ENCODE measurements at places on chromosomes 11 and 22.

- no peak for DNase-seq
Observed at GRCh38 chr22:50516891-50517290, 8.5 kb downstream of the SCO2 start.

DNA sequence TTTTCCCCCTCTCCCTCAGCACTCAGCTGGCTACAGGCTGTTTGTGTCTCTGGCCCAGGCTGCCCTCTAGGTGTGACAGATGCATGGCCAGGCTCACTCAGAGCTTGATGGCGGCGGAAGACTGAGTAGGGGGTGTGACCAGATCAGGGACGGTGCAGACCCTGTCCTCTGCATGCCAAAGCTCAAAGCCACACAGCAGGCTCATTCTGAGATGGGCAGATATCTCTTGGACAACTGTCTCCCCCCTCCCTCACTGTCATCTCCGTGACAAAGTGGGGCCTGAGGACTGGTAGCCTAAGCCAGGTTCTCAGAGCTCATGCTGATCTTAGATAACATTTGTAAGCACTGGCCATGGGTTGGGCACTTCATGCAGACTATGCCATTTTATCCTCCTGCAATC is 231.3 kb downstream of the DSCAML1 start:
- DNase-seq: no peak

GRCh38 chr11:77558380-77558779 is 31.4 kb upstream of the AQP11 start:
- DNase-seq: no peak

- no peak for DNase-seq
Observed at GRCh38 chr11:68461575-68461917, 994 bp downstream of the PPP6R3 start.

DNA sequence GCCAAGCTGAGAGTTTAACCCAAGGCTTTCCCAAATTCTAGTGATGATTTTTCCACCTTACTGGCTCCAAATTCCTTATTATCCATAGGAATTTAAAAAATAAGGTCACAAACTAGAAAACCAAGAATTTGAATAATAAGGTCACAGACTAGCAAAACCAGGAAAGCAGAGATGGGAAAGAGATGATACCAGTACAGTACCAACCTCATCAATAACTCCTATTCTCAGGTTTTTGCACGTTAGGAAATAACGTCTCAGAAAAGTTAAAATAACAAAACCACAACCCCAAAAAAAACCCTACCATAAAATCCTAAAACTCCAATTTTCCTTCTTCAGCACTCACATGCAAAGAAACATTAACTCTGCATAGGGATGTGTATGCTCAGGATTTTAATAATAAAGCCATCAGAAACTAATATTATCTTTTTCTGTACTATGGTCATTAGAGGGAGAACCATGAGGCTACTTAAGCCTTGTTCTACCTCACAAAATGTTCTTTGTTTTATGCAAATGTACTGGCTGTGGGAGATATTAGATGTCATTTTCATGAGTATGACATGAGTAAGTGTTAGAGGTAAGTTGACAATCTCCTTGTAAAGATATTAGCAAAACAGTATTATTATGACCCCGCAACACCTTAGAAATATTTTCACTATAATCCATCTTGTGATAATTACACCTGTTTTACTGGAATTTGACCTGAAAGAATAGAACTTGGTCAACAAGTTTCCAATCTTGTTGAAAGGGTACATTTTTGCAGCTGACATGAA is 16.1 kb upstream of the EED start:
- DNase-seq: no peak

- no peak for DNase-seq
Observed at GRCh38 chr11:2991452-2992233, 486 bp downstream of the NAP1L4 start.

DNA sequence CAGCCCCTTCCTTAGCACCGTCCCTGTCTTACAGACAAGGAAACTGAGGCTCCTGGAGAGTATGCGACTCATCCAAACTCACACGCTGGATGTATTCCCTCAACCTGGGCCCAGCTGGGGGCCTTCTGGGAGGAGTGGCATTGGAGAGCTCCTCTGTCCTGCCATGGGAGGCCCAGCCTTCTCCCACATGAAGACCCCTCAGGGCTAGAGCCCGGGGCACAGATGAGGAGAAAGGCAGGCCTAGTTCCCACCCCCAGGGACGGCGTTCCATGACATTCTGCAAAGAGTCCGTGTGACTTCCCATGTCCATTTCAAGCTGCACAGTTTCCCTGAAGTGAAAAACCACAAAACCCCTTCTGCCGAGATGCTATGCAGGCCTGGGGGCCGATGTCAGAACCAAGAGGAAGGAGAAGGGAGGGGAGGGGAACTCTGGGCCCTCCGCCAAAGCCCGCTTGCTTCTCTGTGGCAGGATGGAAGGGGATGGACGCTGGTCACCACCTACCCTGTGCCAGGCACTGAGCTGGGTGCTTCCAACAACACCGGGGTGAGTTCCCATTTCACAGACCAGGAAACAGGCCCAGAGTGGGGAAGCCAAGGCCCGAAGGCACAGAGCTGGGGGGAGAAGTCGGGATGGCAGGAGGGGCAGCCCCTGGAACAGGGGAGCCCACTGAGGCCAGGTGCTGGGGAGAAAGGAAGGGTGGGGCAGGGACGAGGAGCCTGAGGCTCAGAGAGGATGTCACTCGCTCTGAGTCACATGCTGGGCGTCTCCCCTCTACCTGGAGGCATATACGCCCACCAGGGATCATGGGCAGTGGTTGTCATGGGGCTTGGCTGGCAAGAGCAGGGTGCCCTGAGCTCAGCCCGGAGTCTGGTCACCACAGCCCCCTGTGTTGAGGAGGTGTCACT is 15.7 kb downstream of the RAC2 start:
- no peak for DNase-seq

DNA sequence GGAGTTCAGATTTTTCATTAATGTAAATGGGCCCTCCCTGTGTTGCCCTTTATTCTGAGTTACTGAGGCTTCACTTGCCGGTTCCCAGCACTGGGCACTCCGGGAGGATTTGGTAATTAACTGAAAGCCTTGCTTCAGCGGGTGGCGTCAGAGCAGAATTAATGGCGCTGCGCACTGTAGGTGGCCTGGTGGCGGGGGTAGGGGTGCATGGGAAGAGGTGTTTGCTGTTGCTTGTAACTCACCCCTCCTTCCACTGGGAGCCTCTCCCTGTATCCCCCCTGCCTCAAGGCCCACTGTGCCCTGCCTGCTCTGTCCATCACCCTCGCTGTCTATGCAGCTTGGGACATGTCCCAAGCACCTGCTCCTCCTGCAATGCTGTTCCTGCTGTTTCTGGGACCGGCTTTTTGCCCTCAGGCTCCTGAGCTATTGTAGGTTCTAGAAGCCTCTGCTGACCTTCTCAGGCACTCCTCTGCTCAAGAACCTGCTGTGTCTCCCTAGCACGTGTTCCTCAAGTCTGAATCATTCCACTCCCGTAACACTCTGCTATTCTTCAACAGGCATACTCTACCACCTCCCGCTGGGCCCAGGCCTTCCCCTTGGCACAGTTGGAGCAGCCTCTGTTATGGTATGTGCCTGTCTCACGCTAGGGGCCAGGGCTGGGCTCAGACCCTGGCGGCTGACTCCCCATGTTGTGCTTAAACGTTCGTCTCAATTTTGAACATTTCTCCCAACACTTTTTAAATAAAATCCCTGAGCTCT is 24.4 kb downstream of the ARHGAP8 start:
- no peak for DNase-seq

- DNase-seq: no peak
Observed at GRCh38 chr11:84044706-84045105, 758.5 kb upstream of the CCDC90B start.

DNA sequence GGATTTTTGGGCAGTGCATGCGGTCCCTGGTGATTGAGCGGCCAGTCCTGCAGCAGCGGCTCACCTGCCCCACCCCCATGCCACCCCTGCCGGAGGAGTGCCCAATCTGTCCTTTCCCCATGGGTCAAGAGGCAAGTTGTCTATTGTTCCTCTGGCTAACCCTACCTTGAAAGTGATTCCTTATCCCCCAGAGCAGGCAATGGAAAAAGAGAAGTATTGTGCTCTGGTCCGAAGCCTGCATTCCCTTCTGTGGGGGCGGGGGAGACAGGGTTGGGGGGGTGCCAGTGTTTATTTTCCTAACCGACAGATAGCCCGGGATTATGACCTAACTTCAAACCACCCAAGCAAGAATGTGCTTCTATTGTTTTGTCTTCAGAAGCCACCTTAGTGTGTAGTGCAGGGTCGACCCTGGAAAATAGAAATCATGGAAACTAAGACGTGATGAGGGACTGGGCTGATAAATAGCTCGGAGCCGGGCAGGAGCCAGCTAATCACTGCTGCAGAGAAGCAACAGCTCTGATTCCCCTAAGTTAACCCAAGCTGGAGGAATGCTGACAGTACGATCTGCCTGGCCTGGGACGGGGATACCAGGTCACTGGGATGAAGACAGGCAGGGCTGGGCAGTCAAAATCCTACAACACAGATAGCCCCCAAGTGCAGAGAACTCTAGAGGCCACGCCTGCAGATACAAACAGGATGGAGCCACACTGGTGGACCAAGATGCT is 38.7 kb upstream of the ATXN10 start:
- no peak for DNase-seq

DNA sequence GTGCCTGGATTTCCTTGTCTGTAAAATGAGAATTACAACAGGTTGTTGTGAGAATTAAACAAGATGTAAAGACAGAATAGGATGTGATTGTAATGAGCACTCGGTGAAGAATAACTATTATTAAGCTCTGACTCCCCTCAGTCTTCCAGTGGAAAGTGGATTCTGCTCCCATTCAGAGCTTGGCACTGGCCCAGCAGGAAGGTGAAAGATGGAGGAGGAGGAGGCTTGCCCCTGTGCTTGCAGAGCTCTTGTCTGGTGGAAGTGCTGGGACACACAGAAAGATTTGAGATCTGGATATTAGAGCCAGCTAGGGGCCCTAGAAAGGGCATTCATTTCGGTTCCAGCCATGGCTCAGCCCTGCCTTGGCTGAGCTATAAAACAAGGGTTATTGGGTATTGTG is 28.2 kb downstream of the PHLDB1 start:
- no peak for DNase-seq

GRCh38 chr22:28951530-28951929 is 68.2 kb downstream of the ZNRF3 start:
- no peak for DNase-seq

- no peak for DNase-seq
Observed at GRCh38 chr22:45686004-45686403, 14.4 kb downstream of the ATXN10 start.

DNA sequence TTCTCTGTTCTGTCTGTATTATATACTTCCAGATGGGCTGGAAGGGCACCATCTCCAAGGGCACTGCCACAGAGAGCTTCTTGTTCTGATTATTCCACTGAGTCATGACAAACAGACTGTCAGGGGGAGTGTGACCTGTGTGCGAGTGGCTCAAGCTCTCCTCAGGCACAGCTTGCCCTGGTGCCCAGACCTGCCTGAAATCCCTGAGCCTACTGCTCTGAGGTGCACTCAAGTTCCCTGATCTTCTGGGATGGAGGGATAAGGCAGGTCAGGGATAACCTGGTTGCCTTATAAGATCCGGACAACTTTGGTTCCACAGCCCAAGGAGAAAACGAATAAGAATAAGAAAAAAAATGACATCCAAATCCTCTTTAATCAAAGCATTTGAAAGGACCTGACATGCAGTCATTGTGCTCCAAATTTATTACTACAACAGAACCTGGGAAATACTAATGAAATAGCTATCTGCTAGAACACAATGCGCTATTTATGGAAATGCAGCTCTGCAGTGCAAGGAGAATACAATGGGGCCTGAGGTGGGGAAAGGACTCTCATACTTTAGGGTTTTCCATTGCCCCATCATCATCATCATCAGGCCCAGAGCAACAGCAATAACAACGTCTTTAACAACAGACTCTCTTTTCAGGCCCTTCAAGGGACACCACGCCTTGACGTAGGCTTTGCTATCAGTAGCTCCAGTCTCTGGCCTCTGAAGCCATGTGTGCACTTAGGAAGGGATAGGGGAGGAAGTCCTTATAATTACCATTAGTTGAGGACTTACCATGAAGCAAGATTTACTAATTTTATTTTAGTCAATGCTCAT is 217.1 kb upstream of the KIRREL3 start:
- no peak for DNase-seq

DNA sequence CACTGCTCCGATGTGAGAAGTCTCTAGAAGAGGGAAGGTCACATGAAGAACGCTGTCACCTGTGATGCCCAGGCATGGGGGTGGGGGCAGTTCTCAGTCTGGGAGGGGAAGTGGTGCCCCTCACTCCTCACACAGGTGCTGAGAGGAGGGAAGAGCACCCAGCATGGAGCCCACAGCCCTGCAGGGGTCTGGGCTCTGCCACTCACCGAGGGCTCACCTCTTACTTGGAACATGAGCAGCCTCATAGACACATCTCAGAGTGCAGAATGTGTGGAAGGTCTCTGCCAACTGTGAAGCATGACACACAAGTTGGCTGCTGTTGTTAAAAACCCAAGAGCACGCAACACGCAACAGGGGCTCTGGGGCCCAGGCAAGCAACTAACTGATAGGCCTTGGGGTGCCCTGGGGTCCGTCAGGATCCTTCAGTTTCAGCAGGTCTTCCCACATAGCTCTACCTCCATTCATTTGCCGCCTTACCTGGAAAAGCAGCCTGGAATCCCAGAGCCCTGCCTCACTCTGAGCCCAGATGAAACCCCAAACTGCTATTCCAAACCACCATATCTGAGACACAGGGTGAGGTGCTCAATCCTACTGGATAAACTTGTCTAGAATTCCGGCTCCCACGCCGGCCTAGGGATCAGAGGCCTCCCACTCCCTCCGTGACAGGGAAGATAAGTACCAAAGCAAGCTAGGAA is 17.5 kb upstream of the TMPRSS4 start:
- no peak for DNase-seq

- no peak for DNase-seq
Observed at GRCh38 chr11:2127482-2128129, 11.6 kb downstream of the IGF2 start.

GRCh38 chr11:44725757-44726282 is 942 bp upstream of the TSPAN18 start:
- DNase-seq: no peak

DNA sequence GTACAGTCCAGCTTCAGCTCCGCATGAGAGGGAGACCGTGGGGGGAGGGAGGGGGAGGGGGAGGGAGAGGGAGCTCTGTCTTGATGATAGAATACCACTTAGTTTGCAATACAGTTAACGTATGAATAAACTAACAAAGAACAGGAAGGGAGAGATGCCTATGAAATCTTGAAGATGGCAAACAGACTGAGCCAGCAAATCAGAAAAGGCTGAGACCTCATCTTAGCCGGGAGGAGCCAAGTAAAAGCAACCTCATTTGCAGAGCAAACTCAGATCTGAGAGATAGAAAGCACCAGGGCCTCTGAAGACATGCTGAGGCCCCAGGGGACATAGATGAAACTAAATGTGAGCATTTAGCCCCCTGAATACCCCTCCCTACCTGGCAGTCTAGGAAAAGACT is 23.0 kb downstream of the APLP2 start:
- DNase-seq: no peak

All from activated CD8-positive, alpha-beta memory T cell treated with anti-CD3 and anti-CD28 coated beads for 1 hour (primary cell).